Left cardiac atrium (tissue), 4 donors: ENCODE measurements at places on chromosomes 5 and 9.

- peak; percentile 67 for DNase-seq
Measured at GRCh38 chr5:172713113-172713808, 57.7 kb downstream of the DUSP1 start.

GRCh38 chr9:113623851-113624485 lies 160.4 kb downstream of the RGS3 start:
- DNase-seq = no peak

DNA sequence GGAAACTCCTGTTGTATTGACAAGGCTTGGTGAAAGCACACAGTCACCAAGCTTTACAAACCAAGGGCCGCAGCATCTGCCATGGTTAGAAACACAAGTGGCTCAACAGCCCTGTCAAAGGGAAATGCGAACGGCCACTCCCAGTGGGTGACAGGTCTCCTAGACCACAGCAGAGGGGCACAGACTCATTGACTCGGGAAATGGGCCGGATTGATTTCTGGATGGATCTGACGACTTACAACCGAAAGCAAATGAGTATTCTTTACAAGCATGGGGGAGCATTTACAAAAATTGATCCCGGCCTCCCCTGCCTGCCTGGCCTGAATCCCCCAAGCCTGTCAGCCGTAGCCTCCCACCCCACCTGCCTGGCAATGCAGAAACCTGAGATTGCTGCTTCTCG lies 48.2 kb downstream of the ADAMTS2 start:
- DNase-seq = no peak

- DNase-seq = no peak
Measured at GRCh38 chr5:13252699-13253098, 691.8 kb downstream of the DNAH5 start.

DNA sequence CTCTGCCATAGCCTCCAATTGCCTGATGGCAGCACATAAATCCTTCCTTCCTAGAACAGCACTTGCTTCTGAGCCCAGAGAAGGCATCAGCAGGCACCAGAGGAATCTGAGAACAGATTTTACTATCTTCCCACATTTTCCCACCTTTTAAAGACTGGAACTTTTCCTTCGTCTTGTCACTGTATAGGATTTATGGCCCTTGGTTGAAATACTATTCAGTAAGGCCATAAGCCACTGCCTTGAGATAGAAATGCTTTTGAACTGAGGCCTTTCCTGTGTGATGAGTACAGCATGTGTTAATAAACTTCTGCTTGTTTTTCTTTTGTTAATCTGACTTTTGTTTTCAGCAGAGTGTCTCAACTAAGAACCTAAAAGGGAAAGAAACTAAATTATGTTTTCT lies 84.3 kb downstream of the MRPS27 start:
- DNase-seq = no peak

DNA sequence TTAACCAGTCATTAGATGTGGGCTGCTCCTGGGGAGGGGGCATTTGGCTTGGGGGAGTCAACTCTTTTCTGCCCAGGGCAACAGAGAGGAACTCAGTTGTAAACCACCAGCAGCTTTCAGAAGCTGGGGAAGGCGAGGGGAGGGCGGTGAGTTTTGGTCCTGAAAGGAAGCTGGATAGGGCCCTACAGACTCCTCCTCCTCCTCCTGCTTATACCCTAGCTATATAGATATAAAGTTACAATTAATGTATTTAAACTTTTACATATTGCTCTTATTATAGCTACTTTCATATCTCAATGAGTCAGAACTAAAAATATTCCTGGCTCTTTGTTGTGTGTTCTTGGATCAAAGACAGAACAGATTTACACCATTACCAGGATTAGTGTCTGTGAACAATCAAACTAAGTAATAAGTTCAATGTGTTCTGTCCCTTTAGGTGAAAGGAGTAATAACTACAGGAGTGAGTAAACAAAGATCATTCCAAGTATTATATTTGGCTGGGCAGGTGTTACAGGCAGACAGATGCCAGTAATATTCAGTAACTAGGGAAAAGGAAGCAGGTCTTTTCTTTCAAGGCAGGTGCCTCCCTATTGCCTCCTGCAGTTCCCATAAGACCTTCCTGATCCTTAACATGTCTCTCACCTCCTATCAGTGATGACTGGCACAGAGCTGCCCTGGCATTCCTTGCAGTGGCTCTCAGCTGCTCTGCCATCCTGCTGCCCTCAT lies 20.5 kb upstream of the VPS13A start:
- no peak for DNase-seq

DNA sequence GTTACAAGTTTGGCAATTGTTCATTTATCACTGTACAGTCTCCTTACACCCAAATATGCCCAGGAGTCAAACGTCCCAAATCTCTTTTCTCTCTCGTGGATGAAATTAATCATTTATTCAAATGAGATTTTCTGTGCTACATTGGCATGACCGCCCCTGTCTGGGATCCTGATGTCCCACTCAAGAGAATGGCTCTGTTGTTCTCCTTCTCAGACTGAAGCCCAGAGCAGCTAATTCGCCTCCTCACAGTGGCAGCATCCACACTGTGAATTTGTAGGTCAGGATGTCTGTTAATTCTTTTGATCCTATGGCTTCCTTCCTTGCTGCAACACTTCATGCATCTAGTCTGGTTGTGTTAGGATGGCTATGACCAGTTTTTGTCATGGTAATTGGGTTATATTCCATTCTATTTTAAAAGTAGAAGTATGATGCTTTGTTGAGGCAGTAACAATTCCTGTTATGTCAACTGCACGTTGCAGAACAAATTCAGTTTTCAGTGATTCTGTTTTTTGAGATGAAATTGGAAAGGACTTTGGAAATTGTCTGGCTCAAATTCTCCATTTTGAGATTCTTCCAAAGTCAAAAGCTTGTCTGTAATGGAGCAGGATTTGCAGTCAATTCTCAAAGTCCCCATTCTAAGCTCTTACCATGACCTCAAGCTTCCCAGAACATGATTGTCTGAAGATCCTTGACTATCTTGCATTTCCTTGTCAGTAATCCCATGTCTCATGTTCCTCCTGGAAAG lies 141.5 kb upstream of the GAS1 start:
- no peak for DNase-seq

DNA sequence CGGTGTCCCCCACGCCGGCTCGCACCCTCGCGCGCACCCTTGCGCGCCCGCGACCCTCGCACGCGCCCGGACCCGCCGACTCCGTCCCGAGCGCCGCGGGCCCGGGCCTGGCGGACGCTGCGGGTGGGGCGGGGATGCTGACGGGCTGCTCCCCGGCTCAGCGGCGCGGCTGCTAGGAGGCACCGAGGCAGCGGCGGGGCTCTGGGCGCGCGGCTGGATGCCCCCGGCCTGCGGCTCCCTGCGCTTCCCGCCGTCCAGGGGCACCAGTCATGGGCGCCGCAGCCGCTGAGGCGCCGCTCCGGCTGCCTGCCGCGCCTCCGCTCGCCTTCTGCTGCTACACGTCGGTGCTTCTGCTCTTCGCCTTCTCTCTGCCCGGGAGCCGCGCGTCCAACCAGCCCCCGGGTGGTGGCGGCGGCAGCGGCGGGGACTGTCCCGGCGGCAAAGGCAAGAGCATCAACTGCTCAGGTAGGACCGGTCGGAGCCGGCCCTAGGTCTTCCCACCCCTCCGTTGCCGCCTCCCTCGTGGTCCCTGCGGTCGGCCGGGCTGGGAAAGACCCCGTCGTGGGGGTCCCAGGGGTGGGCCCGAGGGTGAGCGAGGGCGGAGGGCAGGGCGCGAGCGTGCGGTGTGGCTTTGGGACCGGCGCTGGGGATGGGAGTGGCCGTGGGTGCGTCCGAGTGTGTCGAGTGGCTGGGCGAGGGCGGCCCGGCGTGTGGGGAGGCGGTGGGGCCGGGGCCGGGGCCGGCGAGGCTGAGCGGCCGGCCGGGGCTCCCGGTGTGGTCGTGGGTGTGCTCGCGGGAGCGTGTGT lies 530 bp downstream of the TMEFF1 start:
- peak; percentile 24 for DNase-seq

GRCh38 chr5:123814801-123815470 lies 303.0 kb downstream of the CSNK1G3 start:
- DNase-seq = no peak

DNA sequence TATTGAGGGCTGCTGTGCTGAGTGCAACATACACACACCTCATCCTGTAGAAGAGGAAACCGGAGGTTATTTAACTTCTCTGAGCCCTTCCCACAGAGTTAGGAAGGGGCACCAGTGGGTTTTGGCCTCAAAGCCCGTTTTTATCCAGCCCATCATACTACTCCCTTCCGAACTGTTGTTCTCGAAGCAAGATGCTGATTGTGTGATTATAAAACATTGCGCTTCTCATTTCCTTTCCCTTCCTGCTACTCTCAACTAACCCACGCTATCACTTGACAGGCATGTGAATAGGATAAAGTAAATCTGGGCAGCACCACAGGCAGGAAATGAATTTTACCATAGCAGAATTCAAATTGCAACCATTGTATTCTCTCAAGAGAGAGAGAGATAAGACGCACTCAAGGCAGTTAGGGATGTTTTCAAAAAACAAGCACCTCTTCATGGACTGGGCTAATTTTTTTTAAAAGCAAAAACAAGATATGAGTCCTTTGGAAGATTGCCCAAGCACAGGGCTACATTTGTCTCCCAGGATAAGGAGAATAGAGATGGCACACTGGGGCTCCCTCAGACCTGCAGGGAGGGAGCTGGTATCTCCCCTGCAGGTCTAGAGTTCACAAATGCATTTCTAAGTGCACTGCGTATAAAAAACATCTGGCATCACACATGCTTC lies 52.6 kb downstream of the GNA14 start:
- no peak for DNase-seq

- no peak for DNase-seq
Measured at GRCh38 chr5:60519372-60519771, 180.6 kb downstream of the DEPDC1B start.

- no peak for DNase-seq
Measured at GRCh38 chr5:111930449-111930848, 173.5 kb upstream of the NREP start.

DNA sequence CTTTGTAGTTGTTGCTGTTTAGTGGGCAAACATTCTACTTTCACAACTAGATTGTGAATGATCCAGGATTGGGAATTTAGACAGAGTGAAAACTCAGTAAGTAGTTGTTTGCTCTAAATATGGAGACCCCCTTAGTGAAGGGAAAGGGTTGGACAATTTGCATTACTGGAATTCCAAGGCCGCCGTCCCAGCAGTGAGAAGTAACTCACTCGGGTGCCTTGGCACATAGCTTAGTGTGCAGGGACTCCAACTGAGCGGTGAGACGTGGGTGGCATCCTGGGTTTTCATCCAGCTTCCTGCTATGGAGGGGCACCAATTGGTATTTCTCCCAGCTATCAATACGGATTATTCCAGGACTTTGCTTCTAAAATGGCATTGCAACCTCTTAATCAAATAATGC lies 69.7 kb upstream of the FCN1 start:
- no peak for DNase-seq

DNA sequence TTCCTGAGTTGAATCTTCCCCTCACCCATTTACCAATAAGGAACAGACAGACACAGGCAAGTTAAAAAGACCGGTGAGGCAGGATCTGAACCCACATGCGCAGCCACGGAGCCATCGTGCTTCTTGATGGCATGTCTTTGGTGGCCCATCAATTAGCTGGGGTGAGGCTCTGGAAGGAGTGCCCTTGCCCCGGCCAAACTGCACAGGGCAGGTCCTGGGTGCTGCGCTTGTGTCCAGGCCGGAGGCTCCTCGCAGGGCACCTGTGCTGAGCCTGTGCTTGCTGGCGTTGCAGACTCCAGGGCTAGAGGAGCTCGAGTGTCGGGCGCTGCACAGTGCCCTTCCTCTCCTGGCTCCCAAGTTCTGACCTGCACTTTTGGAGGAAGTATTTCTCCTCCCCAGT lies 66.4 kb downstream of the PSMB7 start:
- DNase-seq = no peak

DNA sequence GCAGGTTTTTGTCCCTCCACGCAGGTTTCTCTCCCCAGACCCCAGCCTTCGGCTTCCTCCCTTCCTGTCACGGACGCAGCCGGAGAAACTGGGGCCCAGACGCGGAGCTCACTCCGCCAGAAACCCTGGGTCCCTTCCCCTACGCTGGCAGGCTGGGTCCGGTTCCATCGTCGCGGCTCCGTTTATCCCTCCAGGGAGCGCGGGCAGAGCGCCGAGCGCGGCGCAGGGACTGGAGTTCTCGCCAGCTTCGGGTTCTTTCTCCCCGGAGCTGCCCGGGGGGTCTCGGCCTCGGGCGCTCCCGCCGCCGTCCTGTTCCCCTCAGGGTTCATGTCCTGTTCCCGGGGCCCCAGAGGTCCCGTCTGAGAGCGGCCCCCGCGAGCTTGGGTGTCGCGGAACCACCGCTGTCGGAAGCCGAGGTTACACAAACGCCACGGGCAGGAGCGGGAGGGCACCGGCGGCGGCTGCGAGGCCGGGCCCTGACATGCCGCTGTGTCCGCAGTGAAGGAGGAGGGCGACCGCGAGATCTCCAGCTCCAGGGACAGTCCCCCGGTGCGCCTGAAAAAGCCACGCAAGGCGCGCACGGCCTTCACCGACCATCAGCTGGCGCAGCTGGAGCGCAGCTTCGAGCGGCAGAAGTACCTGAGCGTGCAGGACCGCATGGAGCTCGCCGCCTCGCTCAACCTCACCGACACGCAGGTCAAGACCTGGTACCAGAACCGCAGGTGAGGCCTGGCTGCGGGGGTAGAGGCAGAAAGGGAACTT lies 4.6 kb downstream of the BARHL1 start:
- DNase-seq = peak; percentile 17

DNA sequence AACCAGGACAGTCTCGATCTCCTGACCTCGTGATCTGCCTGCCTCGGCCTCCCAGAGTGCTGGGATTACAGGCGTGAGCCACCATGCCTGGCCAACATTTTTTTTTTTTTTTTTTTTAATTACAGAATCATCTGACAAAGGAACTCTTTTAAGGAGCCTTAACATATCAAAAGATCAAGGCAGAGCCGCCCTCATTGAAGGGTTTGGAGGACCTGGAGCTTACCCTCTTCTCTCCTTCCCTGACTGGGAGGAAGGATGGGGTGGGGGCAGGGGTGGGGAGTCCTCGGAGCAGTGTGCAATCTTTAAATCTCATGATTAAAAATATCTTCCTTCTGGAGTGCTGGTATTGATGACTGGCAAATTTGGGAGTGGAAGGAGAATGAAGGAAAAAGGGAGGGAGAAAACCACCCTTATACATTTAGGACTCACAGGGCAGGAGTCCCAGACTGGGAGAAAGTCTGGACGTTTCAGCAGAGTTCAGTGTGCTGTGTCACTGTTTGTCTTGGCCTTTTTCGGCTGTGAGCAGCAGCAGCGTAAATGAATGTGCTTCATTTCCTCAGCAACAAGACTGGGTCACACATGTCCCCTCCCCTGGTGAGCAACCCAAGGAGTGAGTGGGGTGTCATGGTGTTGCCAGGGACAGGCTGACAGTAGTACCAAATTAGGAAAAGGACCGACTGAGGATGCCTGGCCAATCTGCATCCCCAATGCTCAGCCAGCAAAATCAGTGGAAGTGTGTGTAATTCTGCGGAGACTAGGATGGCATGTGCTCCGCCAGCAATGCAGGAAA lies 115.3 kb upstream of the BNC2 start:
- DNase-seq = peak; percentile 55

DNA sequence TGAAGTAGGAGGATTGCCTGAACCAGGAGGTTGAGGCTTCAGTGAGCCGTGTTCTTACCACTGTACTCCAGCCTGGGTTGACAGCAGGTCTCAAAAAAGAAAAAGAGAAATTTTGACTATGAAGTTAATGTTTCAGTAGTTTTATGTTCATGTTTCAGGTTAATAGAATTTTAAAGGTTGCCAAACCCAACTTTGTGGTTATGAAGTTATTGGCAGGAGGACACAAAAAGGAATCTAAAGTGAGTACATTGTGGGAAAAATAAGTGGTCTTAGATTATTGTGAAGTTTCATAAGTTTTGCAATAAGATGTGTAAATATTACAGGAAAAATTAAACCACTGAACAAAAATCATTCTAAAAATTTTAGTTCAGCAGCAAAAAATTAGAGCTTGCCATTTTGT lies 78.6 kb downstream of the GOLM1 start:
- DNase-seq = no peak
